ENCODE measurements at places on chromosomes 16 and 17.
A peak's percentile ranks its signal among the peaks of the same experiment; 100 is the strongest.

DNA sequence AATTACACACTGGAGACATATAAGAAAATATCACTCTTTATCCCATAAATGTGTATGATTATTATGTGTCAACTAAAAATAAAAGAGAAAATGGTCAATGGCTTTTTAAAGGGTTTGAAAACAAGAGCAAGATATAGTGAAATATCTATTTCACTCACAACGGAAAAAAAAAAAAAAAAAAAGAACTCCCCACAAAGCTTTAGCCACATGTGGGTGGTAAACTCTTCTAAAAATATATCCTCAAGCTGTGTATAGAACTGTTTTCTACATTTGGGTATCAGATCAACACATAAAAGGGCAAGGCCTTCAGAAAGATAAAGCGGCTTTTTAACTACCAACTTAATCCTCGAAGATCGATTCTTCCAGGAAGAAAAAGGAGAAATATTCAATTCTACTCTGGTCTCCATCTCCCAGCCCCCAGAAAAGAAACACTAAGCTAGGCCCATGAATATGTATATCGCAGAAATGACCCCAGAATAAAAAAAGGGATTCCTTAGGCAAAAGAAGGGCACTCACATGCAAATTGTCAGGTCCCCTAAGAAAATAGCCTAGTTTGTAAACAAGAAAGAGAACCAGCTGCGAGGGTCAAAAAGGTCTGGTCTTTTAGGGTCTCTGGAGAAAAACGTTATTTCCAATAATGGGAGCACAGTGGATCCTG is 4.4 kb downstream of the LITAF start:
- no peak for DNase-seq

DNA sequence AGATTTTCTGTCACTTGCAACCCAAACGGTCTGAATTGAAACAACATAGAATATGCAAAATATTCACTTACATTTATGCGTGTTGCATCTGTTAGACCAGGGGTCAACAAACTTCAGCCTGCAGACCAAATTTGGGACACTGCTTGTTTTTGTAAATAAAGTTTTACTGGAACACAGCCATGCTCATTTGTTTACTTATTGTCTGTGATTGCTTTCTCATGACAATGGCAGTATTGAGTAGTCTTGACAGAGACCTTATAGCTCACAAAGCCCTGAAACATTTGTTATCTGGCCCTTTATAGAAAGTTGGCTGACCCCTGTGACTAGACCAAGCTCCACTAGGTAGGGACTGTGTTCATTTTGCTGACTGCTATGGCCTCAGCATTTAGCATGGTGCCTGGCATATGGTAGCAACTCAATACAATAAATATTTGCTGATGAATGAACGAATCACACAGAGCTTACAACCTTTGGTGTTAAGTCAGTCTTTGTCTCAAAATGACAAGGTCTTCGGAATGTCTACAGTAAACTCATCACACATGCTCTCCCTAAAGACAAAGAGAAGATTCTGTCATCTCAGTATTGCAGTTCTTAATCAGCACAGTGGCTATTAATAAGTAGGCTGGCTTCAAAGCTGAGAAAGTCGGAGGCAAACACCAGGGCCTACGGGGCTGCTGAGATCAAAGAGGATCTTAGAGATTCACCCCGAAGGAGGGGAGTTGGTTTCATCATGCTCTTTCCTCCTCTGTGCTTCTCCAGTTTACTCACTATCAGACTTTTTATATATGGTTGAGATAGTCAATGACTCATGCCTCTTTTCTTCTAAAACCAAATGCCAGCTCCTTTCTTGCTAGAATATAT is 95.2 kb upstream of the AXIN2 start:
- DNase-seq, result peak; percentile 11

GRCh38 chr16:11752856-11753255 is 10.2 kb upstream of the TXNDC11 start:
- no peak for DNase-seq

- no peak for DNase-seq
Observed at GRCh38 chr16:81817296-81817695, 38.2 kb downstream of the PLCG2 start.

DNA sequence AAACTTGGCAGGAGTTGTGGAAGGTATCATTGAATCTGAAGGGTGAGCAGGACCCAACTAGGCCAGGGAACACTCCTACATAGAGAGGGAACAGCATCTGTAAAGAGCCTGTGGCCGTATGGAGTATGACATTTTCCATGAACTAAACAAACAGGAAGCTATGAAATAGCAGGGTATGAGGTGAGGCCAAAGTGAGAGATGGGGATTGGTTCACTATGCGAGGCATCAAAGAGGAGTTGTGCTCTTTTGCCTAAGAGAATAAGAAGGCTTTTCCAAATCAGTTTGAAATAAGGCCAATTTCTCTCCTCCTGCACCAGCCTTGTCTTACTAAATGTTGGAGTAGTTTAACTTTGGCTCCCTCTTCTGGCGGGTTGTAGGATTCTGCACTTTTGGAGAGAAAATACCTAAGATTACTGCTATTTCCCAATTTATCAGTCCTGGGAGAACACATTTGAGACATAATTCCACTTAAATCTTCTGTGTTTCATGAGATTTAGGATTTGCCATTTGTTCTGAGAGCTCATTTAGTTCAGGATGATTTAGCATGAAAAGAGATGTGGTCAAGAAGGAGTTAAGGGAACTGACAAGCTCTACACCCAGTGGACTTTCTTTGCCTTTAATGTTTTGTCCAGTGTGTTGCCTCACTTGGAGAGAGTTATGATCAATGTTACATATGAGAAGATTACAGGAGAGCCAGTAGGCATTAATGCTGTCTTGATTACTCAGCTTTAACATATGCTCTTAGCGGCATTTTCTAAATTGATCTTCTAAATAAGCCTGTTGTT is 55.4 kb downstream of the TNRC6C start:
- no peak for DNase-seq

DNA sequence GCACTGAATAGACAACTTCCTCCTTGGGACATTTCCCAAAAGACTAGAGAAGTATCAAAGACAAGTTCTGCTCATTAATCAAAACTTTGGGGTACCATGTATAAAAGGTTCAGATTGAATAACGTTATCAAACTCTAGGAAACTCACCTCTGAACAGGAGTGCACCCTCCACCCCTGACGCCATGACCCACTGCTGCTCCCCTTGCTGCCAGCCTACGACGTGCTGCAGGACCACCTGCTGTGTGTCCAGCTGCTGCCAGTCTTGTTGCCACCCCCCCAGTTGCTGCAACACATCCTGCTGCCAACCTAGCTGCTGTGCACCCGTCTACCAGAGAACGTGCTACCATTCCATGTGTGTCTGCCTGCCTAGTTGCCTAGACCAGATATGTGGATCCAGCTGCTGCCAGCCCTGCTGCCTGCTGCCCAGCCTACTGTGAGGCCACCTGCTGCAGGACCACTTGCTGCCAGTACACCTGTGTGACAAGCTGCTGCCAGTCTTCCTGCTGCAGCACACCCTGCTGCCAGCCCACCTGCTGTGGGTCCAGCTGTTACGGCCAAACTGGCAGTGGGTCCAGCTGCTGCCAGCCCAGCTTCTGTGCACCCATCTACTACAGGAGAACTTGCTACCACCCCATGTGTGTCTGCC is 13.8 kb upstream of the KRTAP9-2 start:
- no peak for DNase-seq

DNA sequence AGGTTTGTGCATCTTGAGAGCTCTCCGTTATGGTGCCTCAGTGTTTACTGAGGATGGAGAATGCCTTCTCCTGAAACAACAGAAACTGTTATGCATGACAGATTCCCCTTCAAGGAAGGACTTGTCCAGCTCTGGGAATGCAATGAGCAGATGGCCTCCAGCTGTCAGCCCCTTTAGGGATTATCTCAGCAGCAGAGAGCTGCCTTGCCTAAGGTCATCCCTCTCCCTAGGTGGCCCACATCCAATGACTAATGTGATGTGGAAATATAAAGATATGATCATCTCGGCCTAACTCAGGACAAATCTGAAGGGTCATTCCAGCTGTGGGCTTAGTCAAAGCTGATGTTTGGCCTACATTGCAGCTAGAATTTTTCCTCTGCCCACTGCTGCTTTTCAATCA is 214.3 kb upstream of the N4BP1 start:
- no peak for DNase-seq

- DNase-seq, result no peak
Observed at GRCh38 chr17:32940706-32941390, 12.9 kb downstream of the TMEM98 start.

- DNase-seq, result no peak
Observed at GRCh38 chr17:37360632-37361031, 15.2 kb upstream of the C17orf78 start.

- DNase-seq, result no peak
Observed at GRCh38 chr17:60095381-60095780, 16.7 kb upstream of the HEATR6 start.

- DNase-seq, result no peak
Observed at GRCh38 chr17:43875476-43876147, 28.6 kb downstream of the CD300LG start.

GRCh38 chr16:88732172-88732960 is 26.1 kb downstream of the CTU2 start:
- DNase-seq, result no peak

- DNase-seq, result no peak
Observed at GRCh38 chr16:3038256-3038655, 1.5 kb upstream of the BICDL2 start.

GRCh38 chr16:19114359-19115147 is 789 bp downstream of the ITPRIPL2 start:
- no peak for DNase-seq

- DNase-seq, result no peak
Observed at GRCh38 chr17:82101301-82101715, 3.3 kb upstream of the FASN start.
